ENCODE measurements at places on chromosomes 3 and 15.
A peak's percentile ranks its signal among the peaks of the same experiment; 100 is the strongest.

DNA sequence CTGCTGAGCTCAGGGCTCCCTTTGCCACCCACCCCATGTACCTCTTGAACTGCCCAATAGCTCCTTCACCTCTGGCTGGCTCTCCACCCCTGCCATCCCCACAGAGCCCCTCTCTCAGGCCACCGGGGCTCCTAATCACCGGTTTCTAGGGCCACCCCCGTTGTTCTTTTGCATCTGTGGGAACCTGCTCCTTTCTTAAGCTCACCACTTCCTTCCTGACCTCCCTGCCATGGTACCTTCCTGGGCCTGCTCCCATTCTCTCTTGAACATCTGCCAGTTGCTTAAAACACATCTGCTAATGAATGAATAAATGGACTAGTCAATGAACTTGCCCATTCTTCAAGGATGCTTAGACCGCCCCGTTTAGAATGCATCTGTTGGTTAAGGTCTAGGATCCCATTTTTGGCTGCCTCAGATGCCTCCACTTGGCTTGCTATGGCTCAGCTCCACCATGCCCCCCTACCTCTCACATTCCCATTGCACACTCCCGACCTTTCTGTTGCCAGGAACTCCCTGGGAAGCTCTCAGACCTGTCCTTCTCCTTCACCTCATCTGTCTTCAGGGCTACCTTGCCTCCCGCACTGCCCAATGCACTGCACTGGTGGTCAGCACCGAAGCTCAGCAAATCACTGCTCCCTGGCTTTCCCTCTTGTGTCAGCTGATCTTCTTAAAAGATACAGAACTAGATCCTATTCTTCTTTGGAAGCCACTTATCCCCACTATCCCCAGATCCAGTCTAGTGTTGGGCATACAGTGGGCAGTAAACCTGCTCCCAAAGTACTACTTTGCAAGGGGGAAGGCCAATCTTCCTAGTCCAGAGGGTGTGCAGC, 9.1 kb downstream of the AMOTL2 start:
- DNase-seq, result no peak

DNA sequence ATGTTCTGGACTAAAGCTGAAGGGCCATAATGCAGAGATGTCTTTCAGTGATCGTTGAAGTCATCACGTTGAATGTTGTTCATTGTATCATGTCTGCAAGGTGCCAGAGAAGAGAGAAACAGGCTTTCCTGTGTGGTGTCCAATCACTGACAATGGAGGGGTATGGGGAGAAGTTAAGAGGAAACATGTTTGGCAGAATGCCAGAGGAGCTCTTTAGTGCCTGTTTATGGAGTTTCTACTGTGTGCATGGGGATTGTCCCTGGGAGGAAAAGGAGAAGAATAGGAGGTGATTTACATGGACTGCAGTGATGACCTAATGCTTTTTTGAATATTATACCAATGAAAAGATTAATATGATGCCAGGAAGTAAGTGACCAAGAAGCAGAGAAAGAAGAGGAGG, 11.7 kb downstream of the SCAANT1 start:
- DNase-seq, result no peak

DNA sequence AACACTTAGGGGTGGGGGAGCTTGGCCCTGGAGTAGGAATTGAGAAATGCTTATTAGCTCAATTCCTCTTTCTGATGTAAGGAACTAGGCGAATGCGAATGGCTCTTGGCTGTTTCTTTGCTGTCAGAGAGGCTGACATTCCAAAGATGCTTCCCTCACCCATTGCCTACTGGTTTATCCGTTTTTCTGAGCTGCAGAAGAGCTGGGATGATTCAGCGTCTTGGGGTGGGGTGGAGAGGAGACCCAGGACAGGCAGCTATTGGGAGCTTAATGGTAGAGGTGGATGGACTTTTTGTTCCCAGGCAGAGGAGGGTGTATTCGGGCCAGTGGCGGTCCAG, 9.8 kb downstream of the PLEKHO2 start:
- peak; percentile 24 for DNase-seq

DNA sequence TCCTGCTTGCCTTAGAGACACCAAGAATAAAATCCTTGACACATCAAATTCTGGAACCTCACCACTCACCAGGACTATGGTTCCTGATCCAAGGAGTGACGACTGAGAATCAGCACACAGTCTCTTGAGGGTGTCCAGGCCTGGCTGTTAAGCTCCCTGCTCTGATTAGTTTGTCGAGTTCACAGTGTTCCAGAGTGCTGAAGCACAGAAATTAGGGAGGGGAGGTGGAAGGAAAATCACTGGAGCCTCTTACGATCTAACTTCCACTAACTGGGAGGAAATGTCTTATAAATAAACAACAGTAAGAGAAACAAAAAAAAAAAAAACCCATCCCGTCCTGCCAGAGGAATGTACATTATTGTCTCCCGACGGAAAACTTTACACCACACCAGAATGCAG, 330.2 kb downstream of the TIGIT start:
- peak; percentile 32 for DNase-seq

DNA sequence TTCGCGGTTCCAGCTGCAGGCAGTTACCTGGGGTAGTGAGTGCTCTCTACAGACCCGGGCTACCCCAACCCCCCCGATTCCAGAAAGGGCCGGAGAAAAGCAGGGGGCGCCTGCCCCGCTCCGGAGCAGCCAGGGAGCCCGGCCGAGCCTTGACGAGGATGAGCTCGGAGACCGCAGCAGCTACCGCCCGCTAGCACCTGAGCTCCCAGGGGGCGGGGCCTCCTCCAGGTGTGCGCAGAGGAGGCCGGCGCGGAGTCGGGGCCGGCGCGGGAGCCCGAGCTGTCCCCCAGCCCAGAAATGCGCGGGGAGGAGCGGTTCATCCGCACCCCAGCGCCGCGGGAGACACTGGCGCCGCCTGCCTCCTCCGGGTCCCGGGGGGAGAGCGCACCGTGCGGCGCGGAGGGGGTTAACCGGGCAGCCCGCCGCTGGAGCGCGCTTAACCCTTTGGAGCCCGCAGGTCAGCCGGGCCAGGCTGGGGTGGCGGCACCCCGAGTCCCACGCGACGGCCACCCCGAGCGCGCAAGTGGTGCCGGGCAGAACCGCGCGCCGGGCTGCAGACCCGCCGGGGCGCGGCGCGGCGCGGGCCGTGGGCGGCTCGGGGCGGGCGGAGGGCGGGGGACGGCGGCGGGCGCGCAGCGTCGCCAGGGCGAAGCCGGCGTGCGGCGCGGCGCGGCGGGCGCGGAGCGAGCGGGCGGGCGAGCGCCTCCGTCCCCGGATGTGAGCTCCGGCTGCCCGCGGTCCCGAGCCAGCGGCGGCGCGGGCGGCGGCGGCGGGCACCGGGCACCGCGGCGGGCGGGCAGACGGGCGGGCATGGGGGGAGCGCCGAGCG, at the start of gene CACNA1D:
TSS of gene CACNA1D (plus strand) at position 649 of the 829 bp plus-strand sequence. CDS start 556 bp downstream, outside the sequence.
- DNase-seq, result no peak

GRCh38 chr3:25155652-25156471, 272.2 kb upstream of the RARB start:
- DNase-seq, result no peak

GRCh38 chr15:69748576-69749185, 296.1 kb downstream of the RPLP1 start:
- DNase-seq, result no peak

DNA sequence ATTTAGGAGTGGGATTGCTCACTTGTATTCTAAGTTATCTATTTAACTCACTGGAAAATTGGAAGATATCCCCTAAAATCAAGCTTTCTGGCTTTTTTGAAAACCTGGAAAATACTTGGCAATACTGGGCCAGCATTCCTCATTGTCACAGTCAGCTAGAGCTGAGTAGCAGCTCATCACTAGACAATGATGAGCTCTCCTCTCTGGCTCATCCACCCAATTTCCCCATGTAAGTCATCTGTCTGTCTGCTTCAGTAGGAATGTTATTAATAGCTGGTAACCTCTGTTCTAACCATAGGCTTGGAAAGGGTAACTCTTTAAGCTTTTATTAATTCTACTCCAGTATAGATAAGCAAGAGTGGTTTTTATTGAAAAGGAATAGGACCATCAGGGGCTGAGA, 39.7 kb upstream of the PIK3R4 start:
- DNase-seq, result no peak

- DNase-seq, result no peak
These were observed 144.7 kb upstream of the WNT5A start for GRCh38 chr3:55631766-55632331.

GRCh38 chr3:9204253-9204992, 45.0 kb downstream of the SRGAP3 start:
- DNase-seq, result no peak

- no peak for DNase-seq
These were observed 16.0 kb downstream of the SLC41A3 start for GRCh38 chr3:126067959-126068358.

DNA sequence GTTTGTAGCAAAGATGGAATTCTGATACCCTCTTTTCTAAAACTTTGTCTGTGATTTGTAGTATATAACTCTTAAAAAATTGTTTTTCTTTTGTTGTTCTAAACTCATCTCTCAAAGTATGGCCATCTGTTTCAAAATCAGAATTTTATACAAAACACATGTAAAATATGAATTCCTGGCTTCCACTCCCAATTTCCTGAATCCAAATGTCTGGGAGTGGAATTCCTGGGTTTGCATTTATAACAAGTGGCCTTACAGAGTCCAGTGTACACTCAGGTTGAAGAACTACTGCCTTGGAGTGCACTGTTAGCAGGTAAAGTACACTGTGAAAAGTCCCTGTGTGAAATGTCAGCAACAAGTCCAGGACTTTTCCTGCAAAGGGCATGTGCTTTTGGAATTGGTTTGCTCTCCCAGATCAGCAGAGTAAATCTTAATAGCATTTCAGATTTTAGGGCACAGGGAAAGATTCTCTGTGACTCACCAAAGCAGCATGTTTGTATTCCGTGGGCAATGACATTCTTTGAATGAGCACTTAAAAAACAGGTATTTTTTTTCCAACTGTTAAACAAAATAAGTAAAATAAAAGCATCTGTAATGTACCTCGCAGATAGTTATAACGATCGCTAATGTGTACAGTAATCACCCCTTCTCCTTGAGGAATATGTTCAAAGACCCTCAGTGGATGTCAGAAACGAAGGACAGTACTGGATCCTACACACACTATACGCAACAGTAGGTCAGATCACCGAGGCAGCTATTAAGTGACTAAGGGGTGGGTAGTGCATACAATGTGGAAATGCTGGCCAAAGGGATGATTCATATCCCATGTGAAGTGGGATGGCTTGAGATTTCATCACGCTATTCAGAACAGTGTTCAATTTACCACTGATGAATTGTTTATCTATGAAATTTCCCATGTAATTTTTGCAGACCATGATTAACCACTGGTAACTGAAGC, 2.0 kb upstream of the CLDN16 start:
- DNase-seq, result peak; percentile 88

DNA sequence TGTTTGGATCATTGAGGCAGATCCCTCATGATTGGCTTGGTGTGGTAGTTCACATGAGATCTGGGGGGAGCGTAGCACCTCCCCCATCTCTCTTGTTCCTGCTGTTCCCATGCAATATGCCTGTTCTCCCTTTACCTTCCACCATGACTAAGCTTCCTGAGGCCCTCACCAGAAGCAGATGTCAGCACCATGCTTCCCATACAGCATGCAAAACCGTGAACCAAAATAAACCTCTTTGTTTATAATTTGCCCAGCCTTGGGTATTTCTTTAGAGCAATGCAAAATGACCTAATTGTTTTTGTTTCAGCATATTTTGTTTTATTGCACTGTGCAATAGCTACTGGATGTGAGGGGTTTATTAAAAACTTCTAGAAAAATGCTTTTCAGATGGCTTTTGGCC, 56.6 kb upstream of the CHST2 start:
- DNase-seq, result no peak

- DNase-seq, result no peak
These were observed 590 bp upstream of the BOC start for GRCh38 chr3:113210604-113211329.

GRCh38 chr15:41790169-41790568, 15.9 kb downstream of the MAPKBP1 start:
- DNase-seq, result no peak

GRCh38 chr15:58562135-58562534, 130.3 kb downstream of the LIPC start:
- DNase-seq, result no peak

DNA sequence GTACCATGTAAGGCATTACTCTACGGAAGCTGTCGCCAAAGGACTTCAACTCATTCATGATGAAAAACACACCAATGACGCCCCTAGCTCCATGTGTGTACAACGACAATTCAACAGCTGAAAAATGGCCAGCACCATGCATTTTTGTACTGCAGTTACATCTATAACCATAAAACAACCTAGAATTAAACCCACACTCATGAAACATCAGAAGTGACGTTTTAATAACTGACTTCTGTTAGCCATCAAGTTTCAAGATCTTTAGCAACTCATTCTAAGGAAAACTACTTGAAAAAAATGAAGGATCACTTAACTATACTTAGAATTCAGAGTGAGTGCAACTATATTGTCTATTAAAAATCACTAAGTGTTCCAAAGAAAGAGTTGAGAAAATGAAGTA, 84.9 kb downstream of the RFTN1 start:
- DNase-seq, result no peak

DNA sequence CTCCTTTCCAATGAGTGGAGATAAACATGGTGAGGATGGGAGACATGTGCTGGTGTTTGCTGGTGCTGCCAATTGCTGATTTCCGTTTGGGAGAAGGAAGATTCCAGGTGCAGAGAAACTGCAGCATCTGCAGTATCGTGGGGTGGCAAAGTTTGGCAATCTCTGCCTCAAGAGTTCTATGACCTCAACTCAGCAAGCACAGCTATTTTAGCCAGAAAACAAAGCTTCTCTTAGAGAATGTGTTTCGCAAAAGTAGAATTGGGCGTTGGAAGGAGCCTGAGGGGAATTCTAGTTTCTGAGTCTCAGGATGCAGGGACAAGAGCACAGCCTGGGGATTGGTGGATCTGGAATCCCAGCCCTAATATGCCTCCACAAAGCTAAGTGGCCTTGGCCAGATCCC, 18.2 kb upstream of the SHC4 start:
- DNase-seq, result no peak

DNA sequence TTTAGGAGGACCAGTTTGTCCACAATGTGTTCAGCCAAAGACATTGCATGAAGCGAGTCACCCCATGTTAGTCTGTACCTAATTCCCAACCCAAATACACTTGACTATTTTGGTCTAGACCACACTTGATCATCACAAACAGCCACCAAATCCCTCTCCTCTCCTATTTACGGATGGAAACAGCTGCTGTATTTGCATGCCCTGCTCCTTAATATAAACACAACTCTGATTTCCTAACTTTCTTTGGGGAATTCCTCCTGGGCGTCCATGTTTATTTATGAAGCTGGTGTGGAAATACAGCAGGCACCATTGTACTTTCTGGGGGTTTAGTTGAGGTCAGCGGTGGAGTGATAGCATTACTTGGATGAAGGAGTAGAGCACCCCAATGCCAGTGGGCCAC, 235.2 kb downstream of the TLE3 start:
- DNase-seq, result no peak

GRCh38 chr3:192830291-192831110, 87.2 kb downstream of the MB21D2 start:
- DNase-seq, result no peak

- no peak for DNase-seq
These were observed 34.5 kb downstream of the PSTPIP1 start for GRCh38 chr15:77029166-77030047.

GRCh38 chr15:57730876-57731275, 24.4 kb downstream of the POLR2M start:
- DNase-seq, result no peak

GRCh38 chr3:61943975-61944374, 382.6 kb downstream of the PTPRG start:
- DNase-seq, result no peak

Measured in astrocyte of the cerebellum (primary cell).